Adrenal gland (tissue), 19 donors: ENCODE measurements at places on chromosomes 11 and 22.

- no peak for DNase-seq
Observed at GRCh38 chr11:111378861-111379601, at the start of gene POU2AF1. Gene POU2AF1, minus strand, starts transcription at chr11:111379275. Its CDS starts 98 bp downstream, at chr11:111379177.

GRCh38 chr22:30436196-30436595 is 10.6 kb downstream of the MTFP1 start:
- DNase-seq = no peak

GRCh38 chr22:43216738-43217137 is 29.8 kb upstream of the TTLL12 start:
- no peak for DNase-seq

DNA sequence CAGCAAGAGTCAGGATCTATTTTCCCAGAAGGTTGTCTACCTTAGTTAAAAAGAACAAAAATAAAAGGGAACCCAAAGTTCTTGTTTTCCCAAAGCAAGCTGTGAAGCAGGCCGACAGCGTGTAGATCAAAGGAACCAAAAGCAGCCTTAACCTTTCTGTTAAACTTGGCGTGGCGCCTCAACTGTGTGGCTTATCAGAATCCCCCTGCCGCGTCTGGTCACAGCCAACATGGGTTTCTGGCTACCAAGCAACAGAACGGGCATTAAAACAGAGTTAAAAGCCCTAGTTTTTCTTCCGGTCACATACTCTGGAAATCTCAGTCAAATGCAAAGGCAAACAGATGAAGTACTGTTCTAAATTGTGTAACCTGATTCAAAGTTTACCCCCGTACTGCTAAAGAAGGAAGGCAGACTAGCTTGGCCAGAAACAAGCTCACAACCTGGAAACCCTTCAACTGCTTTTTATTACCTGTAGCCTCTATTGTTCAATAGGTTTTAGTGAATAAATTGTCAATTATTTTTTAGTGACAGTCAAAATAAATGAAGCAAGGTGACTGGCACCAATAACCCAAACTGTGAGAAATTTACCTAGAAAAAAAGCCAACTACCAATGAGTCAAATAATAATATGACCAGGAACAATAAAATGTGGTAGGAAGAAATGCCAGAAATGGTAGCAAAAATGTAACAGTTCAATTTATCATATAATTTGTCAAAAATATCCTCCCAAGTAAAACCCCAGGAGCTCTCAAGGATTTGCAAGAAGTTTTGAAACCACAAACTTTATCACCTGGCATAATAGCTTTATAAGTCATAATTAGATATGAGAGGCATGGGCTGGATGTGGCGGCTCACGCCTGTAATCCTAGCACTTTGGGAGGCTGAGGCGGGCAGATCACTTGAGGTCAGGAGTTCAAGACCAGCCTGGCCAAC is 21.4 kb downstream of the CHKA start:
- DNase-seq = peak; percentile 88

DNA sequence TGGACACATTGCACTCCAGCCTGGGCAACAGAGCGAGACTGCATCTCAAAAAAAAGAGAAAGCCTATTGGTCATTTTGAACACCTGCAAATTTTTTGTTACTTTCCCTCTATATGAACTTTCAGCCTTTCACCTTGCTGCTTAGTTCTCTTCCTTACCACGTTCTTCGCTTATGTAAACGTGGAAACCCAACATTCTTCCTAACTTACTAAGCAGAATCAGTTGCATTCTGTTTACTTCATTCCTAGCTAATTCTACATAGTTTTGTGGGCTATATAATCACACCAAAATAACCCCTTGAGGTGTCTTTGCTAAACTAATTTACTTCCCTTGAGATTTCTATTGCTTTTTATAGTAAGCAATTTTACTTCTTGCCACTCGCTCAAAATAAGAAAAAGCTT is 23.2 kb downstream of the MS4A4A start:
- DNase-seq = no peak

DNA sequence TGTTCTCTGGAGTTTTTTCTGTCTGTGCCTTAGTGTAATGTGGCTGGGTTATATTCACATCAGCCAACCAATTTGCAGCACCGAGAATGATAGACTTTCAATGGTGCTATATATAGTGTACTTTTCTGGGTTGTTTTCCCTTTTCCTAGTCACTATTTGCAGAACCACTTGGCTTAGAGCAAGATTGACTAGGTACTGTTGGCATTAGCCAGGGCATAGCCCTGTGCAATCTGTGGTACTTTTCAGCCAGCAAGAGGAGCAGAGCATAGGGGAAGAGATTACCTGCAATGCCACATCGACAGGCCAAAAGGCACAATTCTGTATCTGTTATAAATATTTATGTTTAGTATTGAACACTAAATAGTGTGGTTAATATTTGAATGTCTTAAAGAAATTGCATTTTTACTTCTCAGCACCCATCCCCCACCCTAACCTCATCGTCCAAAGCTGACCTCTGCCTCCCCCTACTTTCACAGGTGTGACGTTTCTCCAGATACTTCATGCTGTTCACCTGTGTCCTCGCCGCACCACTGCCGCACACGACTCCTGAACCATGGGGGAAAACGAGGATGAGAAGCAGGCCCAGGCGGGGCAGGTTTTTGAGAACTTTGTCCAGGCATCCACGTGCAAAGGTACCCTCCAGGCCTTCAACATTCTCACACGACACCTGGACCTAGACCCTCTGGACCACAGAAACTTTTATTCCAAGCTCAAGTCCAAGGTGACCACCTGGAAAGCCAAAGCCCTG is 51.4 kb downstream of the MICAL2 start:
- no peak for DNase-seq

DNA sequence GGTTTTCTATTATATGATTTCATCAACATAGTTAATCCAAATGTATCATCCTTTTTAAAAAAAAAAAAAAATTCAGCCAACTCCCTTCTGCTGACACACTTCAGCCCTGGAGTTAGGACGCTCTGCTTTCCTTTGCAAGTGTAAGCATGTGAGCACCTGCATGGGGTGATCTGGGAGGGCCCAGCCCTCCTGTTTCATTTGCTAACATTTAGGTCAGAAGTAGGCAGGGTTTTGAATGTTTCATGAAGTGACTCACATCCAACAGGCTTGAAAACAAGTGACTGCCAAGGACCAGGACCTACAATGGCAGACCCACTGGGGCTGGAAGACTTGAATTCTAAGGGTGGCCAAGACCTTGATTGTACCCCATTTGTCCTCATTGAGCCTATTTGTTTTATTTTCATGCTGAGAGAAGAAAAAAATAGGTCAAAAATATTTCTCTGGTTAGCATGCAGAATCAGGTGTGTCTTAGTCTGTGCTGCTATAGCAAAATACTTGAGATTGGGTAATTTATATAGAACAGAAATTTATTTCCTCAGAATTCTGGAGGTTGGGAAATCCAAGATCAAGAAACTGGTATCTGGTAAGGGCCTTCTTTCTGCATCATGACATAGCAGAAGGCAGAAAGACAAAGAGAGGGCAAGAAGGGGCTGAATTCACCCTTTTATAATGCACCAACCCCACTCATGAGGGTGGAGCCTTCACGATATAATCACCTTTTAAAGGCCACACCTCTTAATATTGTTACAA is 137.6 kb downstream of the CD44 start:
- DNase-seq = peak; percentile 83

DNA sequence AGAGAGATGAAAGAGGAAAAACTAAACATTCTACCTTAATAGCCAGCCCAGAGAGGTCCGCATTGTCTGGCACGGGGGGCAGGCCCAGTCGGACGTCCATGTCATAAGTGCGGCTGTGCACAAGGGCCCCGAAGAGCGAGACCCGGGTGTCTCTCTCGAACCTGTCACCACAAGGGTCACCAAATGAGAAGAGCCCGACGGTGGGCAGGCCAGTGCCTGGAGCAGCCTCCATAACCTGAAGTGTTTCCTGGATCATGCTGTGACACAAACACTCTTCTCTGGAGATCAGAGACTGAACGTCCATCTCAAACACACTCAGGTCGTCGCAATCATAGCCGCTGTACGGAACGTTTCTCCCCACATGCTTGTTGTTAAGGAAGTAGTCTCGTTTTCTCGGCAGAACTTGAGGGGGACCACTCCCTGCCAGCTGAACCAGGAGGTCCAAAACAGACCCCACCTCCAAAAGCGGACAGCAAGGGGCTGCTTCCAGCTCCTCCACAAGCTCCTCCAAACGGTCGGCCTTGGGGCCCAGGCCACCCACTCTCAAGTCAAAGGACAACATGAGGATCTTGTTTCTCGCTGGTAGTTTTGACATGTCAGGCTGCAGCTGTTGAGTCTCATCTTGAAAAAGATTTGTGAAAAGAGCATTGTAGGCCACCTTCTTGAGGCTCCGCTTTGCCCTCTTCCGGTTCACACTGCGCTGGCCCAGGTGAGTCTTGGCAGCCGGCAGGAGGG is 971 bp downstream of the TUBGCP6 start:
- no peak for DNase-seq

- DNase-seq = no peak
Observed at GRCh38 chr11:117462183-117462863, 134.7 kb downstream of the CEP164 start.

GRCh38 chr11:50178737-50179136 is 146.1 kb downstream of the OR4C45 start:
- DNase-seq = no peak

- DNase-seq = no peak
Observed at GRCh38 chr11:118908264-118908663, 17.5 kb downstream of the BCL9L start.

- DNase-seq = no peak
Observed at GRCh38 chr11:66665369-66665768, 12.3 kb downstream of the RBM4B start.

DNA sequence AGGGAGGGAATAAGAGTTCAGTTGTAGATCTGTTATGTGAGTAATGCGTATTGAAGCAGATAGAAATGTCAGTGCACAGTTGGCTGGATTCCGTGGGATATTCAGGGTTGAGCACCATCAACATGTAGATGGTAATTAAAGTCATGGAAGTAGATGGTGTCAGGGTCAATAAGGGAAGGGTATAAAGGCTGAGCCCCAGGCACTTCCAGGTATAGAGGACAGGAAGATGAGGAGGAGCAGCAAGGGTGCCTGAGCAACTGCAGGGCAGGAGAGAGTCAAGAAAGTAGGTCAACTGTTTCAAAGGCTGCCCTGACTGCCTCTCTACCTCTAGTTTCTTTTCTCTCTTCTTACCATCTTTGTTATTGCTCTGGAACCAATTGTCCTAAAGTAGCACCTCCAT is 85.9 kb downstream of the MICAL2 start:
- DNase-seq = no peak

- DNase-seq = no peak
Observed at GRCh38 chr22:45120931-45121330, 42.8 kb upstream of the NUP50 start.

DNA sequence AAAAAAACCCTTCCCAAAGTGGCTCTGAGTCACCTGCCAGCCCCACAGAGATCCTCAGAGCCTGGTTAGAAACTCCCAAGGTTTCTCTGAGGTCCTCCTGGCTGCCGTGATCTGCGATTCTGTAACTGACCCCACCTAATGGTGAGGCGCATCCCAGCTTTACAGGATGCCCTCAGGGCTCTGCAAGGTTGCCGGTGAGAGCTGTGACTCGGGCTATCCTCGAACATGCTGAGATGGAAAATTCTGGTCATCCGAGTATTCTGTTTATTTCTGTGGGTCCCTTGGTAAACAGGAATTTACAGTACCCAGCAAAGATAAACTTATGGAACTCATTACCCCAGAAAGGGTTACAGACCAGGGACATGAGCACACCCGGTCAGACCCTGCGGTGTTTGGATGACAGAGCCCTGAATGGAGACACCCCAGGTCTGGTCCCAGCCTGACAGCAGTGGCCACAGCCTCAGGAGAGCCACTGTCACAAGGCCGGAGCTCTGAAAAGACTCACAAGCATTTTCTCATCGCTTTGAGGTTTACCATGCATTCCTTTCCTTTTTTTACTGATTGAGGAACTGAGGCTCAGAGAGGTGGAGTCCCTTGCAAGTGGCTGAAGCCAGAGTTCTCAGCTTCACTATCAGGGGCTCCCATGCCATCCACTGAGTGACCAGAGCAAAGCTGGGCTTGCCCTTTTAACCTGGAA is 22.2 kb downstream of the LIF start:
- no peak for DNase-seq

DNA sequence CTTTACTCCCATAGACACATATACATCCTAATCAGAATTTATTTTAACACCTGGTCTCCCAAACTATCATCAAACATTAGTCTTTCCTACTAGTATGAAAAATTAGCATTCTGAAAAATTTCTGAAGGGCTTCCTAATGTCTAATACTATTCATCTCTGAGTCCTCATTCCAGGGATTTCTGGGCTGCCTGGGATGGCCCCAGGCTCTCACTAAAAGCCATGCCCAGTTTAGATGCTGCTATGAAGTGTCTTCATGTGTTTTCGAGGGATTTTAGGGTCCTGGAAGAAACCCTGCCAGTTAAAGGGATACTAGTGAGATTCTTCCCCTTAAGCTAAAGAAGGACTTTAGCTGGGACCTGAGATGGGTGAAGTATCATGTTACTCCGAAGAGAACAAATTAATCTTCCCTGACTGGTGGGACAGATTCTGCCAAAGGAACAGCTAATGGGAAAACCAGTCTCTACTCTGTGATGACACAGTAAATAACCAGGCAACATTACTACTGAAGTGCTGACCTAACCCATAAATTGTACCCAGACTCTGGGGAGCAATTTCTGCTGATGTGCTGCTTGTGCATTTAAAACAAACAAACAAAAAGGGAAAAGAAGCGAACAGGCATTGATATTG is 342.6 kb downstream of the SOX6 start:
- DNase-seq = no peak
